Liver (tissue), 10 donors: ENCODE measurements at places on chromosomes 1 and 21.
A peak's percentile ranks its signal among the peaks of the same experiment; 100 is the strongest.

GRCh38 chr21:42097860-42098454 lies 26.8 kb downstream of the UMODL1 start:
- no peak for DNase-seq

GRCh38 chr1:178862864-178863263 lies 8.0 kb downstream of the ANGPTL1 start:
- no peak for DNase-seq

DNA sequence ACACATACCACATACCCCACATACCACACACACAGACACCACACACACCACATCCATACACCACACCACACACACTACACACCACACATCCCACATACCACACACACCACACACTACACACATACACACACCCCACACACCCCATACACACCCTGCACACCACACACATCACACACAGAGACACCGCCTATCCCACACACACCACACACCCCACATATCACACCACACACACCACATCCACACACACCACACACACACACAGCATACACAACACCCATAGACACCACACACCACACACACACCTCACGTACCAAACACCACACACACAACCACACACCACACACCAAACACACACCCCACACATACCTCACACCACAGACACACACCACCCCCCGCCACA lies 68.3 kb downstream of the SLC9A1 start:
- no peak for DNase-seq

DNA sequence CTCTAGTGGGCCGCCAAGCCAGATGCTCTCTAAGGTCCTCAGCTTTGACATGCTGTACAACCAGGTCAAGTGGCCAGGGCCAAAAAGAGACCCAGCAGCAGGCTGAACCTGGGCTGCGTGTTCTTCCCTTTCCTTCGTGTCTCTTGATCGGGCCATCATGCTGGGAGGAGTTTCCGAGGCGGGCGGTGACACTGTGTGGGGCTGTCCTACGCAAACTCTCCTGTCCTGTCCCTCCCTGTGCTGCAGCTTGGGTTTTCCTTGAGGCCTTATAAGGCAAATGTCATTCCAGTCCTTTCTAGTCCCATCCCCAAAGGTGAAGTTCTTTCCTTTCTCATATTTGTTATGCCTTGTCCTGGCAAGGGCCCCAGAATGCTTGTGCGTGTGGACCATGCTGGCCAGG lies 56.7 kb downstream of the ARHGEF10L start:
- DNase-seq = no peak

GRCh38 chr1:206505702-206506355 lies 1.5 kb upstream of the RASSF5 start:
- no peak for DNase-seq

- no peak for DNase-seq
Measured at GRCh38 chr1:12478612-12478985, 139.4 kb downstream of the DHRS3 start.

GRCh38 chr1:39992234-39992633 lies 37.3 kb downstream of the MFSD2A start:
- DNase-seq = no peak

DNA sequence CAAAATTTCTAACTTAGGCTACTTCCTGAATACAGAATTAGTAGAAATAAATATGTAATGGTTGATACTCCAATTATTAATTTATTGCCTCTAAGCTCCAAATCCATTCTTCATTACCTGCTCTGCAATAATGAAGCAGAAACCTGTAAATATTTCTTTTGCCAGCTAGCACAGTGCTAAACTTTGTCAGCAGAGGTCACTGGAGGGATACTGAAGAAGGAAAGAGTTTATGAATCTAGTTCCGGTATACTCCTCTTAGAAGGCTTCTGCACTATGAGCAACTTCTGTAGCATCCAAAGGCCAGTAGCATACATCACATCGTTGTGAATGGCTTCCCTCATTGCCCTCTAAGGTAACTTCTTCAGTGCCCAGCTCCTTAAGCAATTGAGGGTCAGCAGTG lies 81.0 kb upstream of the LHX8 start:
- no peak for DNase-seq

GRCh38 chr1:151653397-151653796 lies 41.5 kb downstream of the SNX27 start:
- DNase-seq = no peak

GRCh38 chr1:72649991-72650390 lies 367.7 kb upstream of the NEGR1 start:
- no peak for DNase-seq

DNA sequence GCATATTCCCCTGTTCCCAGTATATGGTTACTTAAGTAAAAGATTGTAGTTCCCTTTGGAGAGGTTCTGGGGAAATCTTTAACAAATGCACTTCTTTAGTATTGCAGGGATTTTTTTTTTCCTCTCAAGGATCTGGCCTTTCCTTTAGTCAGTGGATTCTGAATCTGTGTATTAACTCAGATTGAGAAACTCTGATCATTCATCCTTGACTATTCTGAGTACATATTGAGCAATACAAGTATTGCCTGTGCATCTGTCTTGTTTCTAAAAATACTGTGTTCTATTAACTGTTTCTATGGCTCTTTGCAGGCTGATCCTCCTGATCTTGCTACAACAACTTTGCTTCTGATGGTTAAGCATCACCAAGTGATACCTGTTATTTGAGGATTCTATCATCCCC lies 67.8 kb upstream of the FGGY start:
- DNase-seq = no peak

DNA sequence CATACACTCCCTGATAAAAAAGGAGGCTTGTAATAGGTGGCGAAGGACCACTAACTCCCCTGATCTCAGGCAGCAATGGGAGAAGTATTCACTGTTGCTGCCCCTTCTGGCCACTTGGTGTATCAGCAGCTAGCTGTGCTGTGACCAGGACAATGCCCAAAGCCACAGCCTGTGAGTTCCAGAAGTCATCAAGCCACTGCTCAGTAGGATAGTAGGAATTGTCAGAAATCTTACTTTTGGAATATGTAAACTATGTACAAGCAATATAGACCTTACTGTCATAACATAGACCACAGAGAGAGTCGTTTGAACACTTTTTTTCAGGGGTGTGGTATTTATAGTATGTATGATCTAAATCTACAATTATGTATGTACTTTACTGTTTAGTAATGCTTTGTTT lies 248.3 kb upstream of the CAMK1G start:
- no peak for DNase-seq

DNA sequence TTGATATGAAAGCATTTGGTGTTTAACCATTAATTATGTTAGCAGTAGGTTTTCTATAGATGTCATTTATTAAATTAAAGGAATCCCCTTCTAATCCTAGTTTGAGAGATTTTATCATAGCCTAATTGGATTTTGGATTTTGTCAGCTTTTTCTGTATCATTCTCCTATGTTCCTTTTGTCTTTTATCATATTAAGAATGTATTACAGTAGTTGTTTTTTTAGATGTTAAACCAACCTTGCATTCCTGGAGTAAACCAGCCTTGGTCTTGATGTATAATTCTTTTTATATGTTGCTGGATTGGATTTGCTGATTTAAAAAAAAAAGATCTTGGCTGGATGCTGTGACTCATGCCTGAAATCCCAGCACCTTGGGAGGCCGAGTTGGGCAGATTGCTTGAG lies 5.6 kb downstream of the SETDB1 start:
- DNase-seq = no peak

GRCh38 chr1:19232524-19232846 lies 18.8 kb downstream of the EMC1 start:
- no peak for DNase-seq

GRCh38 chr1:201240171-201240570 lies 43.1 kb upstream of the PKP1 start:
- DNase-seq = no peak

- DNase-seq = no peak
Measured at GRCh38 chr1:186208405-186209129, 166.5 kb downstream of the TPR start.

DNA sequence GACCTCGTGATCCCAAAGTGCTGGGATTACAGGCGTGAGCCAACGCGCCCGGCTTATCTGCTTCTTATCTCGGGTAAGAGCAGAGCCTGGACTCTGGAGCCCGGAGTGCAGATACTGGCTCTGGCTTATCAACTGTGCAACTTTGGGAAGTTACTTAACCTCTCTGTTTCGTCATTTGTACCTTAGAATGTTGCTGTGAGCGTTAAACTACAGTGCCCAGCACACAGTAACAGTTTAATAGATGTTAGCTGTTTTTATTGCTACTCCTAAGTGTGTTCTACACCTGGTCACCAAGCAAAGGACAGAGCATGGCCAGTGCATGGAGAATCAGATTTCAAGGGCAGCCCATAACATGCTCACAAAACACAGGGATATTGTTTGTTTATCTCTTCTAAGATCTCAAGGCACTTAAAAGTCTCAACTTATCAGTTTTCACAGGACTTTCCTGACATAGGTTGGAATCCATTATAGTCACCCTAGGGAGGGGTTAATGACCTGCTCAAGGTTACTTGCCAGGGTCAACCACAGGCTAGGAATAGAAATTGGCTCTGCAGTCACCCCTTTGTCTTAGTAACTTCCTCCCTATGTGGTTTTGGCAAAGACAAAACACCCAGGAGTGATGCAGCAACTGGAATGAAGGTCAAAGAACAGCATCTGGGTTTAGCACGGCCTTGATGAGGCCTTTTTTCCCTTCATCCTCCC lies 22.5 kb upstream of the SRP9 start:
- DNase-seq = no peak

- DNase-seq = peak; percentile 71
Measured at GRCh38 chr1:17405898-17406759, 33.3 kb downstream of the RCC2 start.

GRCh38 chr1:8889925-8890785 lies 11.7 kb upstream of the ENO1 start:
- DNase-seq = no peak

GRCh38 chr1:231940116-231940515 lies 313.5 kb downstream of the DISC1 start:
- DNase-seq = no peak

GRCh38 chr1:111141245-111142220 lies 1.5 kb downstream of the CEPT1 start:
- no peak for DNase-seq

DNA sequence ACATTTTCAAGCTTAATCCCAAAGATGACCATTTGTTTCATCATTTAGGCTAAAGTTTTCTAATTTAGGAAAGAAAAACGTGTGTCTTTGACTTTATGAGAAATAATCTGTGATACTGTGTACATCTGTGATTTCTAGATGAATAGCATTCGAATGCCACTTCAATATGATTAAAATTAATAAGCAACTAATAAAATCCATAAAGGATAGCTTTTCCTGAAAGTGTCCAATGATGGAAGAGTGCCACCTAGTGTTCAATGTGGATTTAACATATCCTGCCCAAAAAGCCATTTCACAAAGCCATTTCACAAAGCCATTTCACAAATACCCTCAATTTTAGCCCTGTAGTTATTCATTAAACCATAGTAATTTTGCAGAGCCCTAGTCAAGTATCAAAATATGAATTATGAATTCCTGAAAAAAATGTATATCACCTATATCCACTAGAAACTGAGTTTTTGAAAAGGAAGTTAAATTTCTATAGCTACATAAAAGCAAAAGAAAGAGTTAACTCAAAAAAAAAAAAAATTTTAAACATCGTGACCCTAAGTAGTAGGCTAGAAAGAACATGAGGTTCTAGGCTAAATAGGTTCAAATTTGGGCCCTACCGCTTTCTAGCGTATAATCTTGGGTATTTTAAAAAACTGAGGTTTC lies 19.1 kb downstream of the NME7 start:
- no peak for DNase-seq

GRCh38 chr1:180675586-180675985 lies 43.8 kb downstream of the XPR1 start:
- no peak for DNase-seq

- no peak for DNase-seq
Measured at GRCh38 chr1:84997667-84998600, 1.0 kb upstream of the MCOLN2 start.

DNA sequence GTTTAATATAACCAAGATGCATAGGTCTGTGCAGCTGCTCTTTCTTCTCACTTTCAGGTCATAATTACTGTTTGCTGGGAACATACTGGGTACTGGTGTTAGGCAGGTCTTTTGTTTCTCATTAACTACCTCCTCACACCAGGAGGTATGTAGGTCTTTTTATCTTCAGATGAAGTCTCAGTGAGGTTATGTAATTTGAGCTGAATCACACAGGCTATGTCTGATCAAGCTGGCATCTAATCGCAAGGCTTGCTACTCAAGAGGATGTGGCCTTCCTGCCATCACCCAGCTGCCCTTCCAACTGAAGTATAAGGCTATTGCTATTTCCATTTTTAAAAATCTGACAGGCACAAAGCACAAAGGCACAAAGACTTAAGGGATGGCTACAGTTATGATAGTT lies 96.4 kb downstream of the RUNX1 start:
- DNase-seq = no peak

GRCh38 chr1:151060007-151060656 lies at the start of gene MLLT11:
Gene MLLT11 (plus strand): TSS chr1:151060397. CDS start chr1:151067225, 6,828 bp downstream.
- no peak for DNase-seq

GRCh38 chr1:242712248-242712647 lies 187.8 kb upstream of the PLD5 start:
- no peak for DNase-seq

GRCh38 chr1:182376936-182377574 lies 14.5 kb downstream of the GLUL start:
- no peak for DNase-seq

DNA sequence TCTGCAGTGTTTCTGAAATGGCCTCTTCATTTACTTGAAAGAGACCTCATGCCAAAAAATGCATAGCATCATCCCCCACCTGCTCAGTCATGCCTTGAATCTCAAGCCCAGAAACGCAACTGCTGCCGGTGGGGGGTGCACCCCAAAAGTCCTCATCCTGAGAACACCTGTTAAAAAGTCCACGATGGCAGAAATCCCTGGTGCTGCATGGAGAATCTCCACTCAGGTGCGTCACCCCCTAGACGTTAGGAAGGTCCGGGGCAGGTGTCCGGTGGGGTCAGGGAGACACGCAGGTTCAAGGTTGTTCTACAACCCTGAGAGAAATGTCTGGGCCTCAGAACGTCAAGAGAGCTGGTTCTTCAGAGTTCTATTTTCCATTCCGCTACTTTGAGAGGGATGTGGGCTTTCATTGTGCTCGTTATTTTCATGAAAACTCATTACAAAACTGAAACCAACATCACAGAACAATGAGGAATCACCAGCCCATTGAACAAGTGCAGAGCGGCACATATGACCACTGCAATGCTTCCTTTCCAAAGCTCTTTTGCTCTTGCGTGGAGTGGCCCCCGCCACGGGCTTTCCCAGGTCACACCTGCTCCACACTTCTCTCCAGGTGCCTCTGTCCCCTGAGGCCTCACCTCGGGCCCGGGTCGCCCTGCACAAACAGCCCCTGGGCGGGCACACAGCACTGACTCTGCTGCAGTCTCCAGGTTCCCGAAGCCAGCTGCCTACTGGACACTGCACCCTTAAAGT lies 201.9 kb downstream of the TOMM20 start:
- DNase-seq = no peak

DNA sequence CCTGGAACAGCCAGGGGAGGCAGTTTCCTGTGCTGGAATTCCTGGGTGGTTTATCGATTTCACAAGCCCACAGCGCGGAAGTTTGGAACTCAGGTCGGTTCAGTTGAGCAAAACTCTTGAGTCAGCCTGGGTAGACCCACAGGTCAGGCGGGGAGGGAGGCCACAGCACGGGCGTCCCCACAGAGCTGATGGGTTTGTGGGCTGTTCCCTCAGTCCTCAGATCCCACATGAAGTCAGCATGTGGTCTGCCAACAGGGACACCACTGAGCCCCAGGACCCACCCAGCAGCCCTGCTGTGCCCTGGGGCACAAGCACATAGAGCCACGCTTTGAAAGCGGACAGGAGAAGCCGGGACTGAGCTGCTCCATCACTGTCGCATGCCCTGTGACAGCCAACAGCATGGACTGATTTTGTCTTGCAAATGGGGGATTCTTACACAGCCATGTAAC lies 17.4 kb downstream of the BMP8A start:
- DNase-seq = no peak

- DNase-seq = no peak
Measured at GRCh38 chr1:164515711-164516331, 43.2 kb upstream of the PBX1 start.
